Astrocyte (in vitro differentiated cells and primary cell): ENCODE measurements at places on chromosomes 12 and 14. TPM values are rescaled to one million over a fixed set of nuclear protein-coding genes. Genes with fewer than 3 reads are reported as not detected.

DNA sequence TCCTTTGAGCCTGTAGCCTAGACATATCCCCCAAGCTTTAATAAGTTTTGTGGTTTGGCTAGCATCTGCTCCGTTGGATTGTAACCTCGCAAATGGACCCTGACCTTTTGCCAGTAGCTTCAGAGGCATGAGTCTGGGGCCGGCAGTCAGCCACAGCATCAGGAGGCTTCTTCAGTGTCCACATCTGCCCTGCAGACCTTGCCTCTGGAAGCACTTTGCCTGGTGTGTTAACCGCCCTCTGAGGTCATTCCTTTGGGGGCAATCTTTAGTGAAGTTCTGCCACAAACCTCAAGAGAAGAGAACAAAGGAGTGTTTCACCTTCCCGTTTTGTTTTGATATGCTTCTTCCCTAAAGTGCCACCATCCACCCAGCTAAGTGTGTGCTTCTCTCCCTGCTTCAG is 71.4 kb downstream of the GNS start:
- no peak overlapping the region for H3K4me3 ChIP-seq
- no peaks in the 10 kb centered on the region for H3K4me1 ChIP-seq
- no peaks in the 10 kb centered on the region for H3K27me3 ChIP-seq
- DNase-seq, result peak; percentile 35
- H3K27ac ChIP-seq, result no peak overlapping the region

DNA sequence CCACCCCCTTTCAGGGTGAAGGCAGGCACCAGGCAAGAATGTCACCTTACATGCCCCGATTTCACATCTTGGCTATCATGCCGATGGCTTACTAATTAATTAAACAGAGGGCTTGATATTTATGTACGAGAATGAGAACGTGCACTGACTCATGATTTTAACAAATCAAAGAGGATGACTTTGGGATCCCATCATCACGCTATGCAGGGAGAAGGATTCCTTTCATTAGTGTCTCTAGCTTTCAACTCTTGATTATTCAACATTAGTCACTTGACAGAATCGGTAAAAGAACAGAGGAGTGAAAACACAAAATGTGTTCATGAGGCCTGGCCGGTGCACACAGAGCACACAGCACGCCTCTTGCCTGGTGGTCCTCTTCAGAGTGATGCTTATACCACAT is 80.6 kb downstream of the PRKAB1 start:
- no peak overlapping the region for H3K27ac ChIP-seq
- DNase-seq, result peak; percentile 45
- no peaks in the 10 kb centered on the region for H3K27me3 ChIP-seq
- peaks cover 7% of the 10 kb centered on the region for H3K36me3 ChIP-seq
- peaks cover 16% of the 10 kb centered on the region for H3K4me1 ChIP-seq
- H3K4me3 ChIP-seq, result no peak overlapping the region

- H3K4me1 ChIP-seq, result no peaks in the 10 kb centered on the region
- H3K27ac ChIP-seq, result no peak overlapping the region
- H3K36me3 ChIP-seq, result no peaks in the 10 kb centered on the region
- no peak overlapping the region for H3K4me3 ChIP-seq
- no peaks in the 10 kb centered on the region for H3K27me3 ChIP-seq
Observed at GRCh38 chr12:116303929-116304328, 26.4 kb upstream of the MED13L start.

DNA sequence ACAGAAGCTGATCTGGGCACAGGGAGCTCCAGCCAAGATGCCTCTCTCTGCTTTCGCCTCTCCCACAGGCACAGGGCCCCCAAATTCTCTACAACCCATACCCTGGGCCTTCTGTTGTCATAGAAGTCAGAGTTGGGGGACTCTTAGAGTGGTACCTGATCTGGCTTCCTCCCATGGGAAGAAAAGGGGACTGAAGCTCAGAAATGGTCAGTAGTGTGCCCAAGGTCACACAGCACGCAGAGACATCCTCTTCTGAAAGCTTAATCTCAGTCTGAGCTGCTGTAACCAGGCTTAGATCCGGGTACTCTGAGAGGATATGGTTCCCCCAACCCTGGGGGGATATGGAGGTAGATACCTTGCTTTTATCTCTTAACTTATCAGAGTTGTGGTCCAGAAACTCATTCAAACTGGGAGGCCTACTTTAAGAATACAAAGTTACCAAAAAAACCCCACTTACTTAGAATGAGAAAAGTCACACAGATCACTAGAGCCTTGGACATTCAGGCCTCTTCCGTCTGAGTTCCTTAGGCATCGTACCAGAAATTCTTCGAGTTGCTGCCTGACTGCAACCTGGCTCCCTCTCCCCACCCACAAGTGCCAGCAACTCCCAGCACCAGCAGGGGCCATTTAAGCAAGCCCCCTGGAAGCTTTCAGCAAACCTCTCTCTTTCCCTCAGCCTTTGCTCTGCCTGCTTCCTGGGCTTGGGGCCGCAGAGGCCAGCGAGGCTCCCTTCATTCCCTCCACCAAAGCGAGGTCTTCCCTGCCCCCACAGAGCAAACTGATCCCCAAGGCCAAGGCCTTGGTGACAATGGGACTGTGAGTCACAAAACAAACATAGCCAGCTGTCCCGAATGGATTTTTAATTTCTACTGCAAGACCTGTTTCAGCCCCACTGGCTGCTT is 13.9 kb downstream of the KRT7 start:
- no peaks in the 10 kb centered on the region for H3K36me3 ChIP-seq
- peaks cover 30% of the 10 kb centered on the region for H3K4me1 ChIP-seq
- DNase-seq, result no peak
- no peak overlapping the region for H3K27ac ChIP-seq
- no peak overlapping the region for H3K4me3 ChIP-seq

- no peak overlapping the region for H3K4me3 ChIP-seq
- H3K27me3 ChIP-seq, result no peaks in the 10 kb centered on the region
- no peak for DNase-seq
Observed at GRCh38 chr12:32826807-32827412, 69.7 kb downstream of the PKP2 start.

- no peak for DNase-seq
- H3K4me1 ChIP-seq, result no peaks in the 10 kb centered on the region
- no peak overlapping the region for H3K27ac ChIP-seq
- H3K4me3 ChIP-seq, result no peak overlapping the region
- H3K27me3 ChIP-seq, result no peaks in the 10 kb centered on the region
Observed at GRCh38 chr12:65287426-65287825, 8.9 kb downstream of the MSRB3 start.

DNA sequence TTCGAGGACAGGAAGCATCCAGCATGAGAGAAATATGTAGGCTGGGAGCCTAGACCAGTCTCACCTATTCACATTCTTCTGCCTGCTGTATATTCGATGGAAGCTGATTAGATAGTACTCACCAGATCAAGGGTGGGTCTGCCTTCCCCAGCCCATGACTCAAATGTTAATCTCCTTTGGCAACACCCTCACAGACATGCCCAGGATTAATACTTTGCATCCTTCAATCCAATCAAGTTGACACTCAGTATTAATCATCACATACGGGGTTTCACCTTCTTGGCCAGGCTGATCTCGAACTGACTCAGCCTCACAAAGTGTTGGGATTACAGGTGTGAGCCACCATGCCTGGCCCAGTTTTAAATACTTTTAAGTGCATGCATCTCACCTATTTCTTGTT is 30.5 kb upstream of the SLC10A1 start:
- no peak overlapping the region for H3K27ac ChIP-seq
- no peaks in the 10 kb centered on the region for H3K27me3 ChIP-seq
- H3K4me3 ChIP-seq, result no peak overlapping the region
- no peak for DNase-seq
- no peaks in the 10 kb centered on the region for H3K4me1 ChIP-seq

- peaks cover 50% of the 10 kb centered on the region for H3K36me3 ChIP-seq
- no peak overlapping the region for H3K27ac ChIP-seq
- H3K4me1 ChIP-seq, result peaks cover 11% of the 10 kb centered on the region
- H3K4me3 ChIP-seq, result no peak overlapping the region
Observed at GRCh38 chr12:110289044-110289710, 8.1 kb downstream of the ATP2A2 start.

GRCh38 chr12:69476276-69477017 is 6.3 kb downstream of the FRS2 start:
- no peaks in the 10 kb centered on the region for H3K27me3 ChIP-seq
- DNase-seq, result no peak
- H3K4me1 ChIP-seq, result peaks cover 23% of the 10 kb centered on the region
- no peak overlapping the region for H3K4me3 ChIP-seq
- H3K36me3 ChIP-seq, result no peaks in the 10 kb centered on the region
- H3K27ac ChIP-seq, result no peak overlapping the region

DNA sequence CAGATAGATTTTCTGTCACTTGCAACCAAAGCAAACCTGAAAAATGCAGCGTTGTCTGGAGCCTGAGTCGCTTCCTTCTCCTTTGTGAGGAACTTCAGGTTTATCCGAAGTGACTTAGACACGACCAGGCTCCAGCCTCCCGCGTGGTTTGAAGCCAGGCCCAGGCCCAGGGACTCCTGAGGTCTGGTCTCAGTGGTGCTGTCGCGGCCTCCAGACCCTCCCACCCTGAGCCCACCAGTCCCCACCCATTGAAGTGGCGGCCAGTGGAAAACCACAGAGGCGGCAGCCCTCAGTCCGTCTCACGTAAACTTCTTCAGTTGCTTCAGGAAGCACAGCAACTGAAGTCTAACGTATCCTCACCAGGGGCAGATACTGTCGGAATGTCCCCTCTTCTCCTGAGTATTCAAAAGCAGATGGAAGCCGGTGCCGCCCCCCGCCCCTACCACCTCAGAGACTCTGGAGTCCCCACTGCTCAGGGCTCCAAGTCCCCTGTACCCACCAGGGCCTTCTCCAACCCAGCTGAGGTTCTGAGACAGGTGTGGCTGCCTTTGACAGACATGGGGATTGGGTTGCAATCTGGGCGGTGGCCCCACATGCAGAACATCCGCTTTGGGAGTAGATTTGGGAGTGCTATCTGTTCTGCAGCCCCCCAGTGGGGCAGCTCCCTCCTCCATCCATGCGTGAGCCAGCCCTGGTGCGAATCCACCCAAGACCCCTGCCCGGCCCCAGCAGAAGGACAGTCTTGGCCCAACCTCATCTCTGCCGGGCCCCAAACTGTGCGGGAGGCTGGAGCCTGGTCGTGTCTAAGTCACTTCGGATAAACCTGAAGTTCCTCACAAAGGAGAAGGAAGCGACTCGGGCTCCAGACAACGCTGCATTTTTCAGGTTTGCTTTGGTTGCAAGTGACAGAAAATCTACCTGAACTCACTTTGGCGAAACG is 26.6 kb upstream of the GALNT9 start:
- H3K4me1 ChIP-seq, result no peaks in the 10 kb centered on the region
- H3K27me3 ChIP-seq, result no peaks in the 10 kb centered on the region
- no peak overlapping the region for H3K27ac ChIP-seq
- DNase-seq, result no peak
- no peak overlapping the region for H3K4me3 ChIP-seq
- no peaks in the 10 kb centered on the region for H3K36me3 ChIP-seq

GRCh38 chr14:69531135-69531534 is 43.5 kb downstream of the CCDC177 start:
- H3K36me3 ChIP-seq, result no peaks in the 10 kb centered on the region
- H3K27me3 ChIP-seq, result peaks cover 26% of the 10 kb centered on the region
- no peaks in the 10 kb centered on the region for H3K4me1 ChIP-seq
- no peak overlapping the region for H3K4me3 ChIP-seq

GRCh38 chr12:57296291-57296690 is 45.3 kb upstream of the STAC3 start:
- no peaks in the 10 kb centered on the region for H3K27me3 ChIP-seq
- H3K4me3 ChIP-seq, result no peak overlapping the region
- peaks cover 3% of the 10 kb centered on the region for H3K36me3 ChIP-seq
- DNase-seq, result no peak
- no peaks in the 10 kb centered on the region for H3K4me1 ChIP-seq

- H3K27ac ChIP-seq, result no peak overlapping the region
- DNase-seq, result no peak
- H3K27me3 ChIP-seq, result no peaks in the 10 kb centered on the region
- H3K4me3 ChIP-seq, result no peak overlapping the region
- peaks cover 6% of the 10 kb centered on the region for H3K4me1 ChIP-seq
Observed at GRCh38 chr14:105333020-105333490, 18.5 kb downstream of the PACS2 start.

DNA sequence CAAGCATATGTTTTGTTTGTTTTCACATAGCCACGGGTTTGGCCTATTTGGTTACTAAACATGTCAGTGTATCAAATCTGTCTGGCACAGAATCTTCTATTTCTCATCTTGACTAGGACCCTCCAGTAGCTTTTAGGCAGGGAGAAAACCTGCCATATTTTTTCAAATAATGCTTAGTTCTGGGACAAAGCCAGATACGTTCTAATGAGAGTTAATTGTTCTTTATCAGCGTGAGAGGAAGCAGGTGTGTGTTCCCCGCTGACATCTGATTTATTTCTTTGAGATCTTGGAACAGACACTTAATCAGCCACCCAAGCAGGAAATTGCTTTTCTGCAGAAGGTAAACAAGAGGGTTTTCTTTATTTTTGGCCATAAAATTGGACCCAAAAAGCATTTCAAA is 54.8 kb downstream of the GOLGA5 start:
- H3K27ac ChIP-seq, result no peak overlapping the region
- no peak for DNase-seq
- peaks cover 5% of the 10 kb centered on the region for H3K4me1 ChIP-seq
- H3K4me3 ChIP-seq, result no peak overlapping the region
- no peaks in the 10 kb centered on the region for H3K36me3 ChIP-seq
- H3K27me3 ChIP-seq, result no peaks in the 10 kb centered on the region

DNA sequence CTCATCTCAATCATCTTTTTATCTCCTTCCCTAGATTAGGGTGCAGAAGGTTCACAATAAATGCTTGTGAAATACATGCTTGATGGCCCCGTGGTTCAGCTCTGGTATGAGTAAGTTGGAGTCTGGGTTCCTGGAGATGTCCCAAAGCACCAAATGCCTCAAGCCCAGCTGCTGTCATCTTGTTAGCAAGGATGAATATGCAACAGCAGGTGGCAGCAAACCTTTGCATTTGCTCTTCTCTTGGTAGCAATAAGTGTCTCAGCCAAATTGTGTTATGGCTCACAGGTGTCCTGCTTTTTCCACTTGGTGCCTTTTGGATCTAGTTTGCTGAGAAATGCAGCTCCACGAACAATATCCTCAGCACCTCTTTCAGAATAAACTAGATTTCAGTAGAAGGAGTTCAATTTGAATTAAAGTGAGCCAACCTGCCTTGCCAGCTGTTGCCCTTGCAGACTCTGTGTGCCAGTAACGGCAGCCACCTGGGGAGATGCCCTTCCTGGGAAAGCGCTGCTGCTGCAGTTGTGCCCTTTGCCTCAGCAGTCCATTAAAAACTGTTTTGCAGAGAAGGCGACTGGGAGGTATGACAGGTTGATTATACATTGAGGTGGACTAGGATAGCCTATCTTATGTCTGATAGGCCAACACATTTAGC is 417.3 kb downstream of the SNAPC1 start:
- H3K27ac ChIP-seq, result no peak overlapping the region
- no peak overlapping the region for H3K4me3 ChIP-seq
- DNase-seq, result peak; percentile 83
- H3K27me3 ChIP-seq, result no peaks in the 10 kb centered on the region
- no peaks in the 10 kb centered on the region for H3K4me1 ChIP-seq

GRCh38 chr12:113161415-113162016 is 12.0 kb downstream of the CFAP73 start:
- peaks cover 13% of the 10 kb centered on the region for H3K4me1 ChIP-seq
- DNase-seq, result peak; percentile 23
- H3K4me3 ChIP-seq, result no peak overlapping the region
- H3K27ac ChIP-seq, result no peak overlapping the region
- peaks cover 20% of the 10 kb centered on the region for H3K36me3 ChIP-seq
- no peaks in the 10 kb centered on the region for H3K27me3 ChIP-seq

- H3K4me3 ChIP-seq, result peak overlapping the region; percentile 90
- no peaks in the 10 kb centered on the region for H3K36me3 ChIP-seq
- peaks cover 53% of the 10 kb centered on the region for H3K4me1 ChIP-seq
- no peak for DNase-seq
- H3K27ac ChIP-seq, result peak overlapping the region; percentile 88
Observed at GRCh38 chr12:122894193-122895121, 1.5 kb downstream of the VPS37B start.

Gene WNT1
- not detected in 2 replicates for total RNA-seq

Gene PKP2
- total RNA-seq, result 18.7 and 35.4 TPM in 2 replicates

Gene SLC5A8
- not detected in 2 replicates for total RNA-seq

Gene ISM2
- 0.39 and 0.50 TPM in 2 replicates for total RNA-seq
